Left ventricle myocardium inferior (tissue), 1 donor: ENCODE measurements at places on chromosomes 7 and 10. TPM values are rescaled to one million over a fixed set of nuclear protein-coding genes. Genes with fewer than 3 reads are reported as not detected.

- DNase-seq = no peak
These were observed 431.9 kb downstream of the TNS3 start for GRCh38 chr7:47149971-47150370.

DNA sequence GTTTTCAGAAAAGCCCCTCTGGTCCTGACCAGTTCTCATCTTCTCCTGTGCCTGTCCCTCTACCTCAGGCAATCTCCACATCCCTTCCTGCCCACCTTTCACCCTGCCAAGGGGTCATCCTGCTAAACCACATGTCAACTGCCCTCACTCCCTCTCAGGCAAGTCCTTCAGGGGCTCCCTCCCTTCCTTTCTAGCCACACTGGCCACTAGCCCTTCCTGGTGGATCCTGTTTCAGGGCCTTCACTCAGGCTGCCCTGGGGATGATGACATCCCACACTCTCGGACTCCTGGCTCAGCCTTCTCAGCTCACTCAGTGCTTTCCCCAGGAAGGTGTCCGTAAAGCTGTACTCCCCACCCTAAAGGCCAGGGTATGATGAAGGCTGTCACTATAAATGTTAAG lies 13.4 kb downstream of the STEAP1B start:
- DNase-seq = no peak

The AGMO gene
- 0.36 TPM for total RNA-seq

- no peak for DNase-seq
These were observed 344.4 kb downstream of the TCERG1L start for GRCh38 chr10:130967161-130967560.

DNA sequence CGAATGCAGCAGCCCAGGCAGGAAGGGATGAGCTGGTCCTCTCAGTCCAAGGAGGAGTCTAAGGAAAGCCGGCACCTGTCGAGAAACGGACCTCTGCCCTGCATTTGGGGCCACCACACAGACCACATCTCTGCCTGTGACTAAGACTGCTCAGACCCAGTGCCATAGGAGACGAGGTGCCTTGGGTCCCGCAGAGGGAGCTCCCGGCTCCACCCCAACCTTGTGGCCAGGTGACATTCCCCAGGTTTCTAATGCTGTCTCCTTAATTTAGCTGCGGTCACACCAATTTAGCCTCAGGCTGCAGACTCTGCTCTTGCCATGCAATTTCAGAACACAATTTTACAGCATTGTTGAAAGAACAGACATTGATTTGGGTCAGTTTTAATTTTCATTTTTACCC lies 22.8 kb upstream of the CRHR2 start:
- DNase-seq = no peak
